ENCODE measurements at places on chromosomes 1 and 21. TPM values are rescaled to one million over a fixed set of nuclear protein-coding genes. Genes with fewer than 3 reads are reported as not detected.

The KRTAP15-1 gene
- not detected for total RNA-seq

The CHI3L2 gene
- total RNA-seq: 20.7 TPM

The SPATA1 gene
- 2.5 TPM for total RNA-seq

The LRRN2 gene
- total RNA-seq: 31.6 TPM
